ENCODE measurements at places on chromosomes 3 and 15. TPM values are rescaled to one million over a fixed set of nuclear protein-coding genes. Genes with fewer than 3 reads are reported as not detected.

GRCh38 chr3:190546881-190547510 lies 33.1 kb downstream of the IL1RAP start:
- no peak for DNase-seq

DNA sequence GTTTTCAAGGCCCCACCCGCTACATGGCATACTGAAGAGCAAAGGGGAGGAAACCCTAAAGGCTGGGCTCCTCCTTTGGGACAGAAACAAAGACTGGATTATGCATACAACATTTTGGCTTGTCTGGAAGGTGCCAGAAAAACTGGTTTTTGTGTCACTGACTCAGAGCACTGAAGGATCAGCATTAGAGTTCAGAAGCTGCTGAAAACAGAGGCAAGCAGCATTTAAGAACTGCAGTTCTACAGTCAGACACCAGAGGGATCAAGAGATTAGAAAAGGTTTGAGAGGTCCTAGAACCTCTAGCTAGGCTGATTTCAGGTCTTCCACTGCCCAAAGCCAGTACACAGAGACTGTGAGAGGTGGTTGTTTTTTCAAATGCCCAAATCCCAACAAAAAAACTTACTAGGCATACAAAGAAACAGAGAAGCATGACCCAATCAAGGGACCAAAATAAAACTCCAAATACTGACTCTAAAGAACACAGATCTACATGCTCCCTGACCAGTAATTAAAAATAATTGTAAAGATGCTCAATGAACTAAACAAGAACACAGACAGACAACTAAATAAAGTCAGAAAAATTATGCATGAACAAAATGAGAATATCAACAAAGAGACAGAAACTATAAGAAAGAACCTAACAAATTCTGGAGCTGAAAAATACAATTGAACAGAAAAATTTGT lies 91.2 kb downstream of the SENP2 start:
- DNase-seq: peak; percentile 29

- DNase-seq: peak; percentile 96
Observed at GRCh38 chr15:64894395-64895056, 17.2 kb upstream of the ANKDD1A start.

DNA sequence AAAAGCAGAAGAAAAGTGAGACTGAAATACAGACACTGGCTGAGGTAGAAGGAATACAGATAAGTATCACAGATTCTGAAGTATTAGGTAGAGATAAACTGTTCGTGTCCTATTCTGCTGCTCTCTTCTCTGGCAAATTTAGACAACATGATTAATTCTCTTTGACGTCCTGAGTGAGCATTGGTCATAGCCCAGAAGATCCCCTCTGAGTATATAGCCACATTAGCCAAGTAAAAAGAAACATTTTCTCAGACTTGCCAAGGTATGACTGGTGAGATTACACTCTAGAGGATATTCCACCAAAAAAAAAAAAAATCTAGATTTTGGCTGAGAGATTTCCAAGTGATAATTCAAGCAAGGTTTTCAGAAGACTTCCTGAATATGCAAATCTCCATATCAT lies 111.4 kb upstream of the ALCAM start:
- DNase-seq: no peak

The CATSPER2 gene
- total RNA-seq: 9.1 TPM

DNA sequence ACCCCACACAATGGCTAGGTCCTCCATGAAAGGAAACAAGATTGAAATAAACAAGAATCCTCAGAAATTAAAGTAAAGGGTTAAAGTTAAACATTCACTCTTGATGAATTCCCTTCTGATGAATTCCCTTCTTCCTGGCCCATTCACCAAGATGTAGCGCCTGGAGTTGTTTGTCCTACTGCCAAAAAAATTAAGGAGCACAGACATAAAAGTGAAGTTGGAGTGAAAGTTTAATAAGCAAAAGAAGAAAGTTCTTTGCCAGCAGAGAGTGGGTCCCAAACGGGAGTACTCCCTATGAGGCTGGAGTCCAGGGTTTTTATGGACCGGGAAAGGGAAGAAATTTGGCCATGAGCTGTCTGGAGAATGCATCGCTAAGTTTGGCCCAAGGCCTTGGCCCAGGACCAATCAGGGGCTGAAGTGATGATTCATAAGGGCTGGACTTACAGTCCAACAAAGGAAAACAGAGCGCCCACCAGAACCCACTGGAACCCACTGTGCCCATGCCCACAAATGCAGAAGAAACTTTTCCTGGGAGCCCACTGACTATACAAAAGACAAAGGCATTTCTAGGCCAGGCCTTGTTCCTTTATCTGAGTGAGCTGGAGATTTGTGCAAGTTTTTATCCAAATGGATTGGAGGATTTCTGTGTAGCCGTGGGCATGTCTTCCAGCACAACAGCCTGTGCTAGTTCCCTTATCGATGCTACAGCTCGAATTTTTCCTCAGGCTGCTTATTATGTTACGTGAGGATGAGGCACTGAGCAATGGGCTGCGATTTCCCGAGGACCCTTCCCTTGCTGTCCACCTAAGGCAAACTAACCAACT lies 1561.6 kb downstream of the OTOL1 start:
- DNase-seq: no peak

The IL5RA gene
- total RNA-seq: not detected

- no peak for DNase-seq
Observed at GRCh38 chr3:120710369-120710768, 28.3 kb upstream of the HGD start.

DNA sequence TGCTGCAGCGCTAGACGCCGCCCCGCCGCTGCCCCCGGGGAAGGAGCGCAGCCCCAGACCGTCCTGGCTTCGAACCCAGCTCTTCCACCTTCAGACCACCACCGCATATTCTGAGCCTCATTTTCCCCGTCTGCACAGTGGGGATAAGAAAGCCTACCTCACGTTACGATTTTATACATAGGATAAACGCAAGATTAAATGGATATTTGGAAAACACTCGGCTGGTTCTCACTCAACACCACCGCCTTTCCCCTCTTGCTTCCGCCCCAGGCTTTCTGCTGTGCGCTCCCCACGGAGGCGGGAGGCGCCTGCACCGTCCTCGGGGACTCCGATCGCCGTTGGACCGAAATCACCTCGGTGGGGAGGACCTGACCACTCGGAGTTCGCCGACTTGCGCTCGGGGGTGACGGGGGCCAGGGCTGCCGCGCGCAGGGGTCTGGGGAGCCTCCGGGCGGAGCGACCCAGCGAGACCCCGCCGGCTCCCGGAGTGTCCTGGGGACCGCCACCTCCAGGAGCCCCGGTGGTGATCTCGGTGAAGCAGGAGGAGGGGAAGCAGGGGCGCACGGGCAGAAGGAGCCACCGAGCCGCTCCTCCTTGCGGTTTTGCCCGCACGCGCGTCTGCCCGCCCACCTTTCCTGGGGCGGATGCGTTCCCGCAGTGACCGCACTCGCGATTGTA lies 4.0 kb downstream of the FBXL22 start:
- DNase-seq: peak; percentile 69

GRCh38 chr15:101489599-101490407 lies at the start of gene PCSK6:
Gene PCSK6 (minus strand): TSS chr15:101489707. CDS start chr15:101489670, 37 bp downstream.
- no peak for DNase-seq

All from activated CD8-positive, alpha-beta T cell treated with anti-CD3 and anti-CD28 coated beads, Interleukin-2, amount 10 ng/mL, durations not matched to agents 7 days and 5 days (primary cell).